ENCODE measurements at places on chromosomes 2 and 18.

DNA sequence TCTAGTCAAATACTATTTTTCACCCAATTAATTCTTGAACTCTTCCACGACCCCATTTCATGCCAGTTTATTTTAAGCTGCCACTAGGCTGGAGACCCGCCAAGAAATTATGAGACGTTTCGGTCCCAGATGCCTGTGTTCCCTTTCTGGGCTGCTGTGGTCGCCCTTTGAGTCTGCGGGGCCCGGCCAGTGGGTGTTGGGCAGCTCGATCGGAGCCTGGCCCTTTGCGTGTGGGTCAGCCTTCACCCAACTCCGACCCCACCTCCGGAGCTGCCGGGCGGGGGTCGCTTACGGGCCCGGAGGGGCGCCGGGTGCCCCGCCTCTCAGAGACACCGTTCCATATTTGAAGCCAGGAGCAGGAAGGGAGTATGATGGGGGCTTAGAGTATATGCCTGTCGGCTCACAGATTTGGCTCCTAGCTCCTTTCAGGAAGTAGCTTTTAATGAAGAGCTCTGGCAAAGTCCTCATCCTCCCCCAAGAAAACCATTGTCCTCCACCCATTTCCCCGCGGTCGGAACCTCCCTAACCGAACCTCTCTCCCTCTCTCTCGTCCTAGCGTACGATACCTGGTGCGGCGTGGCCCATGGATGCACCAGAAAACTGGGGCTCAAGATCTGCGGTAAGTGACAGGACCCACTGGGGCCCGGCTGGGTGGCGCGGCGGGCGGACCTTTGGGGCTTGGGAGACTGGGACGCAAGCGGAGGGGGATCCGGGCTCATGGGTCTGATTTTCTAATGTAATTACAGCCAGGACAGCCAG, 5.0 kb downstream of the GAD1 start:
- no peak for DNase-seq

DNA sequence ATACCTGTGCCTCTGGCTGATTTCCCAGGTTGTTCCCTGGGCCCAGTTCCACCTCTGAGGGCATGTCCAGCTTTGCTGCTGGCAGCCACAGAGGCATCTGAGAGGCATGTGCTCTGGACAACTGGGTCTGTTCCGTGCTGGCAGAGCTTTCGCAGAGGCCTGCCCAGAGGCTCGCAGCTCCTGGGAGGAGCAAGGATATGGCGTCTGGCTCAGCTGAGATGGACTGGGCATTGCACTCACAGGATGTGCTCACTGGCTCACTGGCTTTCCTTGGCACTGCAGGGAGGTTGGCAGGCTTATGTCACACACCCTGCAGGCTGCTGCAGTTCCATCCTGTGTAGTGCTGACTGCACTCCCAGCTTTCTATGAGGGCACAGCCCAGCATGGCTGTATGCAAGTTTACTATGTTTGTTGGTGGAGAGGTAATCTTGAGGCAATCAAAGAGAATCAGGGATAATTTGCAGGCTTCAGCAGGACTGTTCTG, 172.3 kb downstream of the PRKCE start:
- DNase-seq = no peak

DNA sequence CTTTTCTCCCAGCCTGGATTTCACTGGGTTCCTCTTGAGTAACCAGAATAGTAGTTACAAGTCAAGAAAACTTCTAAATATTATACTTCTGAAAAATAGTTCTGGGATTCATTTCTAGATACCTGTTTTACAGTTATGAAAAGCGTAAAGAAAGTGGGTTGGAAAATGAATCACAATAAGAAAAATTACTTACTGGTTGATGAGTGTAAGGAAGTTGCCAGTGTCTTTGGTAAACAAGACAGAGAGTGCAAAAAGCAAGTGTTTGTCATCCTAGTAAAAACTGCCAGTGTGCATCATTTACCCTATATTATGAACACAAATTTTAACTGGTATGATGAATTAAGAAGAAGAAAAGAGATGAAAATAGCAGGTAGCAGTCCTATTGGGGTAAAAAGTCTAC, 88.9 kb downstream of the R3HDM1 start:
- no peak for DNase-seq

DNA sequence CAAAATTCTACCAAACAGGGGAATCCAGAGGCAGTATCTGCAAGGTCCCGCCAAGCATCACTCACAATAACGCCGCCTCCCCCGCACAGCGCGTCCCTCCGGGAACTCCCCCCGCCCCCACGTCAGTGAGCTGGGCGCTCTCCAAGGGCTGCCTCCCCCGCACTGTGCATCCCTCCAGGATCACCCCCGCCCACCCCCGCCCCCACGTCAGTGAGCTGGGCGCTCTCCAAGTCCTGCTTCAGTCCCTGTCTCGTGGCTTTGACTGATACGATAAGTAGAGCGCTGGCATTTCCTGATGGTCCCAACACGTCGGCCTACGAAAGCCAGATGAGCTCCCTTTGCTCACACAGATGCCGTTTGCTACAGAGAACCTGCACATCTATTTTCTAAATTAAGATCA, 130.7 kb upstream of the TPO start:
- DNase-seq = no peak

- DNase-seq = no peak
These were observed 172.0 kb upstream of the GALNT5 start for GRCh38 chr2:157085522-157085921.

- no peak for DNase-seq
These were observed 77.0 kb upstream of the UBXN4 start for GRCh38 chr2:135664623-135665068.

- no peak for DNase-seq
These were observed 66.3 kb downstream of the ZEB2 start for GRCh38 chr2:144453486-144454158.

GRCh38 chr2:2732331-2733119, 401.4 kb upstream of the MYT1L start:
- no peak for DNase-seq

DNA sequence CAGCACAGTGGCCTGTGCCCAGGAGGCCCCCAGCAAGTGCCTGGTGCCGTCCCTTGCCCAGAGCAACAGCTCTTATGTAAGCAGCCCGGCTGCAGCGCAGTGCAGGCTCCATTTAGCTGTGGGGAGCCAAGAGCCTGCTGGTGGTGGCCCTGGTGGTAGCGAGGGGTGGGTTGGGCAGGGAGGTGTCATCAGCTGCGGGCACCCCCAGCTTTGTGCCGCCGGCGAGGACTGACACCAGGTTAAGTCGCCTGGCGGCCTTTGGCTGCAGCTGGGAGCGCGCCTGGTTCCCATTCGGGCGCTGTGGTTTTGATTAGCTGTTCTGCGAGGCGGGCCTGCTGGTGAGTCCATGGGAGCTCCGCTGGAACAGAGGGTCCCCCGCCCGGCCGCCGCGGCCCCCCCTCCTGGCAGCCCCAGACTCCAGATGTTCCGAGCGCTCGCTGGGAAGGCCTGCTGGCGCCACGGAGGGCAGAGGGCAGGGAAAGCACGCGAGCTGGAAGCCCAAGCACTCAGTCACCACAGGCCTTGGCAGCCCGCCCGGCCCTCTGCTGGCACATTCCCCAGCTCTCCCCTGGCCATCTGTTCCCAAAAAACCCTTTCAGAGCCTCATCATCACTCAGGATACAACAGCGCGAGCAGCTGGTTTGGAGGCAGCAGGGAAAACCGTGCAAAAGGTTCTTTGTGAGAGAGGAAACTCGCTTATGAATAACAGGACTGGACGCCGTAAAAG, 18.4 kb downstream of the ATOH8 start:
- no peak for DNase-seq

GRCh38 chr2:209830722-209831465, 59.3 kb downstream of the UNC80 start:
- DNase-seq = no peak

DNA sequence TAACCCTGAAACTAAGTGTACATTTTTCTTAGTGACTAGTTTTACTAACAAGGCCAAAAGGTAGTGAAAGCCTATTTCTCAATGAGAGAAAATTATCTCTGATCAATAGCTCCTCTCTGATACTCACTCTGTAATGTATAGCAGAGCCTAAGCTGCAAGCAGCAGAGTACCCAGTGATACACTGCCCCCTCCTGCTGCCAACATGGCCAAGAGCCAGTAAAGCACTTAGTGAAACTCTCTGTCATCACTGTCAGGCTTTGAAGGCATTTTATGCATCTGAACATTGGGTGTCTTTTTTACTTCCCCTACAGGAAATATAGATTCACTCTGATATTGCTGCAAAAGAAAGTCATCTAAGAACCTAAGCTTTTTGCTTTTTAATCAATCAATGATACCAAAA, 784.1 kb upstream of the CDH7 start:
- DNase-seq = no peak

GRCh38 chr2:46309052-46309953, 12.1 kb downstream of the EPAS1 start:
- no peak for DNase-seq

GRCh38 chr2:196984903-196985302, 58.4 kb upstream of the PGAP1 start:
- no peak for DNase-seq

- no peak for DNase-seq
These were observed 1.6 kb downstream of the KCNE4 start for GRCh38 chr2:223053484-223054192.

DNA sequence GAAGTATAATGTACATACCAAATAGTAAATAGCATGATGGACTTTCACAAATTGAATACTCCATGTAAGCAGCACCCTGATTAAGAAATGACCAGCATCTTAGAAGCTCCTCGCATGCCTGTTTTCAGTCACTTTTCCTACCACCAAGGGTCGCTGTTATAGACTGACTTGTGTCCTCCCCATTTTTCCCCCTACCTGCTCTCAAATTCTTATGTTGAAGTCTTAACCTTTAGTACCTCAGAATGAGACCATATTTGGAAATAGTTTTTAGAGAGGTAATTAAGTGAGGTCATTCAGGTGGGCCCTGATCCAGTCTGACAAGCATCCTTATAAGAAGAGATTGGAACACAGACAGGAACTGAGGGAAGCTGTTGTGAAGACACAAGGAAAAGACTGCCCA, 125.9 kb downstream of the LYPD6 start:
- no peak for DNase-seq
